ENCODE measurements at places on chromosomes 5 and 9.

DNA sequence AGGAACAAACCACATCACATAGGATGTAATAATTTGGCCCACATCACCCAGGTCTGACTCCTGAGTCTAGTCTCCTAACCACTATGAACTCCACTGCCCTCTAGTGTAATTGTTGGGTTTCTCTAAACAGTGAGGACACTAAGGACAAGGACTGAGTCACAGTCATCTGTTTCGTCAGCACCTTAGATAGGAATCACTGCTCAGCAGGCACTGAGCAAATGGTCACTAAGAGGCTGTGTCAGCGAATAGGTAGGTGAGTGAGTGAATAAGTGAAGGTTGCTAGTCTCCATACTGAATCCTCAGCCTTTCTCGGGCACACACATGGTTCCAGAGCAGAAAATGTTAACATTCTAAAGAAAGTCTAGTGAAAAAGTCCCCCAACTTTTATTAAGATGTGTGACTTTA lies 278.6 kb downstream of the SPOCK1 start:
- no peak for DNase-seq

- no peak for DNase-seq
These were observed 338.0 kb upstream of the IRX4 start for GRCh38 chr5:2220741-2221140.

DNA sequence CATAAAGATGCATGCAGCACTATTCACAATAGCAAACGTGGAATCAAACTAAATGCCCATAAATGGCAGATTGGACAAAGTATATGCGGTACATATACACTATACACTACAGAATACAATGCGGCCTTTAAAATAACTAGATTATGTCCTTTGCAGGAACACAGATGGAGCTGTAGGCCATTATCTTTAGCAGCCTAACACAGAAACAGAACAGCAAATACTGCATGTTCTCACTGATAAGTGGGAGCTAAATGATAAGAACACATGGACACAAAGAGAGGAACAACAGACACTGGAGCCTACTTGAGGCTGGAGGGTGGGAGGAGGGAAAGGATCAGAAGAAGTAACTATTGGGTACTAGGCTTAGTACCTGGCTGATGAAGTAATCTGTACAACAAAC lies 758.2 kb downstream of the TLE1 start:
- no peak for DNase-seq

DNA sequence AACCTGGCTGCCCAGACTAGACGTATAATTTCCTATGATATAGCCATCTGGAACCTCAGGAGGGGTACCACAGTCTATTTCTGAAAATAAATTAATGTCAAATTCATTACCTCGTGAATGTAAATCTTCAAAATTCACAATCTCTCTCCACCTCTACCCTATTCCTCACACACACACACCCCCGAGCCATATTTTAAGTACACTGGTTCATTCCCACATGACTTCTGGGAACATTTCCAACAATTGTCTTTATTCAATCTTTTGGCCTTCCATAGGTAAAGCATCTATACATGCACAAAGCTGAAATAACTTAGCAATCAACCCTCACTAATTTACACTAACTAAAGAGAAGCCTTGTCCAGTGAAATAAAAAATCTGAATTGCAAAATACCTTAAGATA lies 32.7 kb downstream of the SUSD1 start:
- DNase-seq, result no peak

GRCh38 chr9:89943728-89944127 lies 338.9 kb downstream of the GADD45G start:
- DNase-seq, result no peak

GRCh38 chr5:88685591-88686541 lies 197.1 kb downstream of the MEF2C start:
- DNase-seq, result no peak

GRCh38 chr5:93674866-93675459 lies 66.4 kb downstream of the POU5F2 start:
- no peak for DNase-seq

DNA sequence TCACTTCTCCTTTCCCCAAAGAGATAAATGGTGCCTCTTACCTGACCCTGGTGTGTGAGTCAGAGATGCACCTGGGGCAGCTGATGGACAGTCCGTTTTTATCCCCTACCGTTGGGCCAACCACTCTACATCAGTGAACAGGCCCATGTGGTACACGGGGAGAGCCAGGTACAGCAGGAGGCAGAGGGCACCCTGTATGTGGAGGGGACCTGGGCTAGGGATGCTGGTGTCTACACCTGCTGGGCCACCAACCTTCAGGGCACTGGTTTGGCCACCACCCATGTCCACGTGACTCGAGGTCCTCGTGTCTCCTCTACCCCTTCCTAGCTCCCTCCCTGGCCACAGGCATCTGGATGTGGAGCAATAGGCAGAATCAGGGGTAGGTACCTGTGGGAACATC lies 22.7 kb upstream of the ANXA6 start:
- DNase-seq, result no peak

GRCh38 chr9:137610944-137611343 lies 5.5 kb downstream of the ARRDC1 start:
- DNase-seq, result no peak

DNA sequence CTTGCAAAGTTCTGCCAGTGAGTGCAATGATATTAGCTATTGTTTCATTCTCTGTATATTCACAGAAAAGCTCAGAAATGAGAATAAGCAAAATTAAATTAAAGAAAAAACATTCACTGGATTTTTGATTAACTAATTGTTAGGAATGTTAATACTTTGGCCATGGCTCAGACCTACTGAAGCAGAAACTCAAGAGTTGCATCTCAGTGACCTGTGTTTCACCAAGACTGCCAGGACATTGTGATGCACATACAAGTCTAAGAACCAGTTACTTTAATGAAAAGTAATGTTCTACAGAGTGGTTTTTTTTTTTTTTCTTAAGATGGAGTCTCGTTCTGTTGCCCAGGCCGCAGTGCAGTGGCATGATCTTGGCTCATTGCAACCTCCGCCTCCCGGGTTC lies 464.9 kb upstream of the NMUR2 start:
- no peak for DNase-seq

DNA sequence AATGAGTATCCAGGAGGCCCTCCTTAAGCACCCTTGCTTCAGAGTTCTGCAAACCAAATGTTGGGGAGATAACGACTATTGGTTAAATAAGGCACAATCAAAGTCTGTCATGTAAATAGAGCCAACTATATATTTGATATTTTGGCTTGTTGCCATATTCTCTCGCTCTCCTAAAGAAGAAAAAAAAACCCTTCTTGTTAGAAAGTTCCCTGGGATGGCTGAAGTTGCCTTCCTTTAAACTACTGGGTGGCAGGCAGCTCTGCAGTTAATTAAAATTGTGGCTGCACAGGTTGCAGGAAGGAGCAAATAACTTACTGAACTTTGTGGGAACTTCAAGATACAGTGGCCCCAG lies 227.0 kb upstream of the ANKRD55 start:
- DNase-seq, result no peak

DNA sequence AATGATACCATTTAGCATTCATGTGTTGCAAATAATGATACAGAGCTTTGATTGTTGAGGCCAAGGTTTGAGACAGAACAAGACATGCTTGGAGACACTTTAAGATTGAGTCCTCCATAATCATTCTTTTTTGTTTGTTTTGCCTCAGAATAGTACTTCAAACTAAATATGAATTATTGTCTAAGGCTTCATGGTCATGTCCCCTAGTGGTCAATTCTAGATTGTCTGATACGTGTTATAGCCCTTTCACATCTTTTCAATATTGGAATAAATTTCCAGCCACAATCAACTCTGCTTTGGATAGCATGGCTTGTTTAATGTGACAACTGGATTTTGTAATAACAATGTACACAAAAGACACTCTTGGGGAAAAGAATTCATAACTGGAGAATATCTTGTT lies 64.2 kb downstream of the PRLR start:
- DNase-seq, result no peak

- no peak for DNase-seq
These were observed 616 bp downstream of the VCAN start for GRCh38 chr5:83472213-83472507.

GRCh38 chr5:62824936-62825335 lies 246.3 kb downstream of the LRRC70 start:
- DNase-seq, result no peak

GRCh38 chr9:125687163-125687863 lies 19.7 kb downstream of the MAPKAP1 start:
- DNase-seq, result no peak

DNA sequence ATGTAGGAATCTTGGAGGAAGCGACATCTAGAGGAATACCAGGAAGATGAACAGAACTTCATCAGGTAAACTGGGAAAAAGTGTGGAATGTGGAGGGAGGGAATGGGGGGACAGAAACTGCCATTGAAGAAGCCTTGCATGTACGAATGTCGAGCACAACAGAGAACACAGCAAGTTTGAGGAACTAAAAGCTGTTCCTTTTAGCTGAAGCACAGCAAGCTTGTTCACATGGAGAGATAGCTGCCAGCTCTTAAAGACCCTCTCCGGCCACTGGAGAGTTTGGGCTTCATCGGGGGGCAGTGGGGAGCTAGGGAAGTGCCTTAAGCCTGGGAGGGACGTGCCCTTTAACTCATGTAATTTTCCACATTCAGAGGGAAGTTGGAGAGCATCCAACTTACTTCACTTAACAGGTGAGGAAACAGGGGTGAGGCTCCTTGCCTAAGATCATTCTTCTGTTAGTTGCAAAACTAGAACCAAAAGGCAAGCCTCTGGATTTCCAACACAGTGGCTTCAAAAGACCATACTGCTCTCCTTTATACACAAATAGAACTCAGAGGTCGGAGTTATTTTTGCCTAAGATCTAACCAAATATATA lies 2.3 kb upstream of the CYFIP2 start:
- no peak for DNase-seq

DNA sequence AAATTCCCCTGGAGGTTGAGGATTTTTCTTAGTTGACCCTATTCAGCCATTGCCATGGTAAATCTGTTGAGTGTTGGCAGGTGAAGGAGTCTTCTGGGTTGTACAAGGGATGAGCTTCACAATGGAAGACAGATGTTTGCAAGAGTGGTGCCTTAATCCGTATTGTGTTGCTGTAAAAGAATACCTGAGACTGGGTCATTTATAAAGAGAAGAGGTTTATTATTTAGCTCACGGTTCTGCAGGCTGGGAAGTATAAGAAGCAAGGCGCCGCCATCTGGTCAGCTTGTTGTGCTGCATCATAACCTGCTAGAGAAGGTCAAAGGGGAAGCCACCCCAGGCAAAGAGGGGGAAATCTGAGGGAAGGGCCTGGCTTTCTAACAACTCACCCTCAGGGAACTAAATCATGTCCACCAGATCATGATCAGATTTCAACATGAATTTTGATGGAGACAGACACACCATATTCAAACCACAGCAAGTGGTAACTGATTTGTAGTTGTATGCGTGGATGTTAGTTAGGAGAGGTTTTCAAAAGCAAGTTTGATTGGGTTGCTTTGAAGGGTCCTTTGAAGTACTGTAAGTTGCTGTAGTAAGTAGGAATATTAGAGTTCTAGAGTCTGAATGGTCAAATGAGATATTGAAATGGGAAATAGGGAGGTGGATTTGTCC lies 2.5 kb downstream of the TNPO1 start:
- peak; percentile 47 for DNase-seq

- DNase-seq, result no peak
These were observed 27.2 kb downstream of the NEUROG1 start for GRCh38 chr5:135508496-135509005.

- no peak for DNase-seq
These were observed 11.0 kb upstream of the HAVCR1 start for GRCh38 chr5:157069949-157070348.

GRCh38 chr5:463952-464351 lies 21.0 kb downstream of the EXOC3 start:
- DNase-seq, result peak; percentile 81

DNA sequence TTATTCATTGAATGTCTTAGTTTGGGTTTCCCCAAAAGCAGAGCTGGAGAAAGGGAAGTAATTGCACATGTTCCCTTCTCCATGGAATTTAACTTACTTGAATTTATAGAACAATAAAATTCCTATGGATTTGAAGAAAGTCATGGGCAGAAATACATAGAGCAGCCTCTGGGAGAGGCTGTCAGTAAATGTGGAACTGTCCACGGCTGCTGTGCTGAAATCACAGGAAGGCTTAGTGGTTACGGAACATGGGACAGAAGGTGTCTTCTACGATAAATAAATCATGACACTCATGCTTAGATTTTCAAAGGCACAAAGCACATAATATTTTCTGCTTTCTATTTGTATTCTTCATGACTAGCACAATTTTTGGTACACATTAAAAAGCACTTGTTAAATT lies 440.6 kb upstream of the IZUMO3 start:
- no peak for DNase-seq

DNA sequence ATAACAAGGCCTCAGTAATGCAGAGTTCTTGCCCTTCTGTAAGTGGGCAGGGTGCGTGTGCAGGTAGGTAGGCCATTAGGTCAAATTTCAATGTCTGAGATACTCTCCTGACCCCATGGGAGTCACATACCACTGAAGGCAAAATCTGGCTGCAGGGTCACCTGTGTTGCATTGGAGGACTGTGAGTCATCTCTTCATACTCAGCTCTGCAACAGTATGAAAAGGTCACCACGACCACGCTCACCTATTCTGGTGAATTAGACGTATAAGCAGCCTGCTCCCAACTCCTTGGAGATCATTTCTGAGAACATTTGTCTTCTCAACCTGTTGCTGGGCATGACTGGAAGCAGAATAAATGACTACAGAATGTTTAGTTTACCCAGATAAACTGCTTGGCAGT lies 599.8 kb downstream of the PDE4D start:
- no peak for DNase-seq

GRCh38 chr5:168282120-168282519 lies 9.3 kb upstream of the WWC1 start:
- no peak for DNase-seq

DNA sequence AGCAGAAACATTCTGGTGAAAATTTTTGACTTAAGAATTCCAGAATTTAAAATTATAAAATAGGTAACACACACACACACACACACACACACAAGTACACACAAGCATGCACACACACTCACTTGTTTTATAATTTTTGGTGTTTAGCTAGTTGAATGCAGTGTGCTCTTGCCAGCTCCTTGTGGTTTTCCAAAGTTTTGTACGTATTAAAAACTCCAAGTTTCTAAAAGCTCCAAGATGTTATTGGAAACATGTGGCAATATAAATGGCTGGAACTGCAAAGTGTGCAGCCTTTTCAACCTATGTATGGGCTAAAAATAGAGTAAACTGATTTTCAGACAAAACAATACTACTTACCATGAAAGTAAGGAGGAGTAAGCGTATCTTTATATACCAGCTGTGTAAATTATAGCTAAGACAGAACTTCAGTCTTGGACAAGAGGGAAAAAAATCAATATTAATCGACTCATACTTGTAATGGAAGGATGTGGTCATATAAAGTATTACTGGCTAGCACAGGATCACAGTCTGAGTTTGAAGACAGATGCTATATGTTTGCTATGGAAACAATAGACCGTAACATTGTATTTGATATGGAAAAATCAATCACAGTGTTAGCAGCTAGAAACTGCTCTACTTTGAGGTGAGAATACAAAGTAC lies 727.1 kb upstream of the GRAMD2B start:
- no peak for DNase-seq

Data from stimulated activated CD4-positive, alpha-beta T cell treated with anti-CD3 and anti-CD28 coated beads, Interleukin-4, amount 100 ng/mL, for 24 hours (primary cell).